ENCODE measurements at places on chromosomes 16 and 17.

DNA sequence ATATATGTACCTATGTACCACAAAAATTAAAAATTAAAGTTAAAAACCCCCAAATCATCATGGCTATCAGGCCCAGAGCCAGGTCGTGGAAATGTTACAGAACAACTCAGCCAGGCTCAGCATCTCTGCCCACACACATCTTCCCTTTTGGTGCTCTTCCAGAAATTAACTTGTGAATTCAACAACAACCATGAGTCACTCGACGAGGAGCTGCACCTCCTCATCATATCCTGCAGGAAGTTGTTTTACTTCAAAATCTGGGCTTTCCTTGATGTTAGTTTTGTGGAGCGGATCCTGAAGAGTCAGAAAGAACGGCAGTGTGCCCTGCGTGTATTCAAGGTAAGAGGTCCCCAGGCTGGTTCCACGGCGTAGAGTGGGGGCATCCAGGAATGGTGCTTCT is 10.6 kb downstream of the FBXO39 start:
- DNase-seq, result peak; percentile 94

GRCh38 chr16:2806286-2806685 is 8.0 kb downstream of the PRSS41 start:
- DNase-seq, result no peak

DNA sequence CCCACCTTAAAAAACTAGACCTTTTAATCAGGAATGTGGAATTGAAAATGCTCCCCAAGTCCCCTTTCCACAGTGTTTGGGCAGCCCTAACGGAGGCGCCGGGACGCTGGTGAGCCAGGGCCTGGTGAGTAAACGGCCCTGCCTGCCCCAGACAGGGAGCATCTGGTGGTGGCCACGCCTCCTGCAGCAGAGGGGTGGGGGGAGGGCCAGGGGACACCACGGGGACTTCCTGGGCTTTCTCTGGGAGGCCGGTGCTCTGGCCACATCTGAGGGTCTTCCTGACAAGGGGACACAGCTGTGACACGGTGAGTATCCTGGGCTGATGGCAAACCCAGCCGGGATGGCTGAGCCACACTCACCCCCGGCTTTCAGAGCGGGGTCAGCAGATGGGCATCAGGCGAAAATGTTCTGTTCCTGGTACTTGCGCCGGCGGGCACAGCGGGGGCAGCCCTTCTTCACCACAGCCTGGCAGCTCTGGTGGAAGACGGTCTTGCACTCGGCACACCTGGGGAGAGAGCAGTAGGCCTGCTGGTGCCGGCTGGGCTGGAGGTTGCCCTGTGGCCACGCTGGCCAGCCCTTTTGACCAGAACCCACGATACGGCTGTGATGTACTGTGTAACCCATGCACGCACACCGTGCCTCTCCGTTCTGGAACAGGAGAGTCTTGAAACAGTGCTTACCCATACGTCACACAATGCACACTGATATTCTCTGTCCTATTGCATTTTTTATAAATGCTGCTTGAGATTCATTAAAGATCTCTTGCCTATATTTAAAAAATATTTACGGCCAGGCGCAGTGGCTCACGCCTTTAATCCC is 5.0 kb upstream of the ARHGAP27 start:
- DNase-seq, result no peak

DNA sequence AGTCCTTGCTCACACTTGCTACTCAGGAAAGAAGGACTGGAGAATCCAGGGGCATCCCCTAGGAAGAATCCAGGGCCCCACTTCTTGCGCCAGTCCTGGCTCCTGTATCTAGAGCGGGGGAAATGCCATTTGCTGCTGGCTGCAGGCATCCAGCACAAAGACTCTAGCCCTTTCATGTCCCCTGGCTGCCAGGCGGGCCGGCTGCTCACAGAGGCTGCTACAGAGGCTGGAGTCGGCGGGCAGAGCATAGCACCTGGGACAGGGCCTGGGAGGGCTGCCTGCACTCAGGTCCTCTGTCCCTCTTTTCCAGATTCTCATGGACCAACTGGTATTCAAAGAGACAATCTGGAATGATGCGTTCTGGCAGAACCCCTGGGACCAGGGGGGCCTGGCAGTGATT is 13.8 kb downstream of the SMIM5 start:
- no peak for DNase-seq

- DNase-seq, result peak; percentile 76
Observed at GRCh38 chr16:17467923-17468540, 2.7 kb downstream of the XYLT1 start.

- DNase-seq, result no peak
Observed at GRCh38 chr16:79316004-79316458, 284.5 kb downstream of the MAF start.

DNA sequence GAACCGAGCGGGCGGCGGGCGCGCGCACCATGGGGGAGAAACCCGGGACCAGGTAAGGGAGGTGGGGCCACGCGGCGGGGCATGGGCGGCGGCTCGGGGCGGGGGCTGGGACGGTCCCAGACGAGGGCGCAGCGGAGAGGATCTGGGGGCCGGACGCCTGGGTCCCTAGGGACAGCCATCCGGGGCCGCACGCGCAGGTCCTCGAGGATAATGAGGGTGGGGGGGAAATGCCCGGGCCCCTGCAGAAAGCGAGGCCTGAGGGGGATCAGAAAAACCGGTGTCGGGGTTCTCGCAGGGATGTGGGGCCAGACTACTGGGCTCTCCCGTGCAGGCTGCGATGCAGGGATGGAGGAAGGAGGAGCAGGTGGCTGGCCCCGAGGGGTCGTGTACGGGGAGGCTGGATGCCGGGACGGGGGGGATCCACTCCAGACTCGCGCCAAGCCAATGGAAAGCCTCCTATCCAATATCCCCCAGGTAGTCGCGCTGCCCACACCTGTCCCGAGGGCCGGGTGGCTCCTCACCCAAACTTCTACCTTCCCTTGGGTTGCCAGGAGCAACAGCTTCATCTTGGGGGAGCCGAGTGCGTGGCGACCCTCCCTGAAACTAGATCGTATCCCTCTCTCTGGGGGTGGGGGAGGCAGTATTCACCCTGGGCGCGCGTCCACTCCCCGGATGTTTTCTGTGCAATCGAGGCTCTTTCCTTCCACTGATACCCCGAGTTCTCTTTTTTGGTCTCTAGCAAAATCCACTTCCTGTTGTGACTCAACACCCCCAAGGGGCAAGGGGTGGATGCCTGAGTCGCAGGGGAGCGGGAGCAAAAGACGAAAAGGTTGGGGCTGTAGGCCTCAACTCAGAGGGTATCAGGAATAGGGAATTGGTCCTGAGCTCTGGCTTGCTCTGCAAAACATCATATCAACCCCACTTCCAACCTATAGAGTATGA is 532 bp downstream of the ARRB2 start:
- no peak for DNase-seq

DNA sequence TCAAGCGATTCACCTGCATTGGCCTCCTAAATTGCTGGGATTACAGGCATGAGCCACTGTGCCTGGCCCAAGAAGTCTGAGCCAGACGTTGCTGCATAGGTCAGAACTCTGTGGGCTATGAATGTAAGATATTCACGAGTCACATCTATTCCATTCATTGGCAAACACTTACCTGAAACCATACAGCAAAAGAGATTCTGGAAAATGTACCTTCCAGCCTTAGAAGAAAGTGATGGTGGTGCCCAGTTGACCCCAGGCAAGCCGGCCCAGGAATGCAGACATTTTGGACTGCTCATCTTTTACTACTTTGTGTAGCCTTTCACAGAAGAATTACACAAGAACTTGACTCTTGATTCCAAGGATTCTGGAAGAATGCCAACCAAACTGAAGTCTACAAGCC is 135.6 kb upstream of the N4BP1 start:
- no peak for DNase-seq

Data from fibroblast of mammary gland (primary cell).